Activated naive CD4-positive, alpha-beta T cell treated with anti-CD3 and anti-CD28 coated beads for 36 hours (primary cell): ENCODE measurements at places on chromosomes 16 and 17.

DNA sequence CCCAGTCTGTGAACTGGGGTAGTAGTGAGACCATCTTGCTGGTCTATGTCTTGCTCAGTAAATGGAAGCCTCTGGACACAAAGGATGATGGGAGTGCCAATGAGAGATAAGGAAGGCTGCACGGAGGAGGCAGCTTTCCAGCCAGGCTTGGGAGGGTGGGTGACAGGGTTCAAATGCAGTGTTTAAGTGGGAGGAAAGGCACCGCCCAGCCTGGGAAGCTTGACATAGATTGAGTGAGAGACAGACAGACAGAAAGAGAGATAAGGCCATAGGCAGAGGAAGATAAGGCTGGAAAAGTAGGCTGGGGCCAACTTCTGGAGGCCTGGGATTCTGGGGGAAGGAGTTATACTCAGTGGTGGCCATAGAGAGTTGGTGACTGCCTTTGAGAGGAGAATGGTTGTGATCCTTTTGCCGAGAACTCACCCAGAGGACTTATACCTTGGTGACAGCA lies 7.2 kb upstream of the COL1A1 start:
- H3K36me3 ChIP-seq: no peaks in the 10 kb centered on the region
- DNase-seq: no peak
- peaks cover 29% of the 10 kb centered on the region for H3K4me1 ChIP-seq
- no peak overlapping the region for H3K27ac ChIP-seq

DNA sequence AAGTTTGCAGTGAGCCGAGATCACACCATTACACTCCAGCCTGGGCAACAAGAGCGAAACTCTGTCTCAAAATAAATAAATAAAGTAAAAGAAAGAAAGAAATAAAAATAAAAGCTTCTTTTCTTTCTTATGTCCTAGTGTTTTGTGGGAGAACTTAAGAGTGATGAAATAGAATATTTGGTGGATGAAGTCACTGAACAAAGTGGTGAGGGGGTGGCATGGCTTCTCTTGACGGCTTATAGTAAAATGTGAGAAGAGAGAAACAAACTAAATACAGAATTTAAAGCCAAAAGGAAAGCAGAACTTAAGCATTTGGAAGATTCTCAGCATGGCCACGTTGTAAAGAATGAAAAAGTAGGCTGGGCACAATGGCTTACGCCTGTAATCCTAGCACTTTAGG lies 15.3 kb downstream of the SGF29 start:
- H3K4me1 ChIP-seq: peaks cover 13% of the 10 kb centered on the region
- no peak overlapping the region for H3K4me3 ChIP-seq
- H3K27ac ChIP-seq: no peak overlapping the region
- no peaks in the 10 kb centered on the region for H3K27me3 ChIP-seq
- DNase-seq: no peak
- peaks cover 19% of the 10 kb centered on the region for H3K36me3 ChIP-seq

GRCh38 chr17:33838281-33838680 lies 416.8 kb upstream of the CCL2 start:
- no peak for DNase-seq
- no peaks in the 10 kb centered on the region for H3K4me1 ChIP-seq
- H3K36me3 ChIP-seq: no peaks in the 10 kb centered on the region
- peaks cover 17% of the 10 kb centered on the region for H3K27me3 ChIP-seq
- H3K4me3 ChIP-seq: no peak overlapping the region

GRCh38 chr17:77366206-77366557 lies 225.4 kb downstream of the SEC14L1 start:
- H3K27me3 ChIP-seq: no peaks in the 10 kb centered on the region
- no peak overlapping the region for H3K27ac ChIP-seq
- no peak overlapping the region for H3K4me3 ChIP-seq
- no peak for DNase-seq
- H3K36me3 ChIP-seq: no peaks in the 10 kb centered on the region
- H3K4me1 ChIP-seq: peaks cover 58% of the 10 kb centered on the region

GRCh38 chr16:85245307-85246172 lies 133.3 kb upstream of the CIBAR2 start:
- no peaks in the 10 kb centered on the region for H3K36me3 ChIP-seq
- H3K4me1 ChIP-seq: peaks cover 6% of the 10 kb centered on the region
- H3K27ac ChIP-seq: no peak overlapping the region

- no peak overlapping the region for H3K27ac ChIP-seq
- no peaks in the 10 kb centered on the region for H3K36me3 ChIP-seq
- H3K4me1 ChIP-seq: no peaks in the 10 kb centered on the region
- no peak for DNase-seq
- H3K27me3 ChIP-seq: no peaks in the 10 kb centered on the region
Measured at GRCh38 chr16:7343243-7343642, 10.6 kb downstream of the RBFOX1 start.

GRCh38 chr17:59838052-59838916 lies 54.5 kb downstream of the TUBD1 start:
- peak overlapping the region; percentile 100 for H3K27ac ChIP-seq
- DNase-seq: peak; percentile 45
- peaks cover 57% of the 10 kb centered on the region for H3K4me1 ChIP-seq
- H3K36me3 ChIP-seq: peaks cover 65% of the 10 kb centered on the region
- H3K4me3 ChIP-seq: peak overlapping the region; percentile 100

DNA sequence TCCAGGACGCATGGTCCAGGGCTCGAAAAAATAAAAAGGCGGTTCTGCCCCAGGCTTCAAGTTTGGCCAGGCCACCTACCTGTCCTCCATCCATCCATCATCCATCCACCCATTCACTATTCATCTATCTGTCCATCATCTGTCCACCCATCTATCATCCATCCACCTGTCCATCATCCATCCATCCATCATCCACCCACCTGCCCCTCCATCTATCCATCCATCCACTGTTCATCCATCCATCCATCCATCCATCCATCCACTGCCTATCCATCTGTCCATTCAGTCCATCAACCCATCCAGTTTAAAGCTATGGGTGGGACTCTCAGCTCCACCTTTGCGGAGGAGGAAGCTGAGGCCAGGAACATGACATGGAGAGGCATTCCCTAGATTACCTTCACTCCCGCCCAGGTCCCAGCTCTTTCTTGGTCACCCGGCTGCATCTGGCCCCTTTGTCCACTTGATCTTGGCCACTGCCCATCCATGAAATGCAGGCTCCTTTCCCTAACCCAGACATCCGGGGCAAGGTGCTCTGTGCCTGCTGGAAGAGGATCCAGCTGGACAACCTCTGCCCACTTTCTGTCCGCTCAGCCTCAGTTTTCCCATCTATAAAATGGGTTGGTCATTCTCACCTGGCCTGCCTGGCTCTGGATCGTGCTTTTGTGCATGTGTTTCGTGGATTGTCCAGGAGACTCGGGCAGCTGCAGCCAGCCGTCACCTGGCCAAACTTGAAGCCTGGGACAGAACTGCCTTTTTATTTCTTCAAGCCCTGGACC lies 236.0 kb upstream of the CIBAR2 start:
- no peaks in the 10 kb centered on the region for H3K27me3 ChIP-seq
- H3K4me1 ChIP-seq: no peaks in the 10 kb centered on the region
- H3K27ac ChIP-seq: no peak overlapping the region
- no peaks in the 10 kb centered on the region for H3K36me3 ChIP-seq
- DNase-seq: no peak
- H3K4me3 ChIP-seq: no peak overlapping the region

GRCh38 chr17:82232322-82232820 lies 3.5 kb downstream of the SLC16A3 start:
- H3K36me3 ChIP-seq: no peaks in the 10 kb centered on the region
- peaks cover 3% of the 10 kb centered on the region for H3K27me3 ChIP-seq
- no peak overlapping the region for H3K4me3 ChIP-seq
- no peak for DNase-seq
- peaks cover 12% of the 10 kb centered on the region for H3K4me1 ChIP-seq
- no peak overlapping the region for H3K27ac ChIP-seq

DNA sequence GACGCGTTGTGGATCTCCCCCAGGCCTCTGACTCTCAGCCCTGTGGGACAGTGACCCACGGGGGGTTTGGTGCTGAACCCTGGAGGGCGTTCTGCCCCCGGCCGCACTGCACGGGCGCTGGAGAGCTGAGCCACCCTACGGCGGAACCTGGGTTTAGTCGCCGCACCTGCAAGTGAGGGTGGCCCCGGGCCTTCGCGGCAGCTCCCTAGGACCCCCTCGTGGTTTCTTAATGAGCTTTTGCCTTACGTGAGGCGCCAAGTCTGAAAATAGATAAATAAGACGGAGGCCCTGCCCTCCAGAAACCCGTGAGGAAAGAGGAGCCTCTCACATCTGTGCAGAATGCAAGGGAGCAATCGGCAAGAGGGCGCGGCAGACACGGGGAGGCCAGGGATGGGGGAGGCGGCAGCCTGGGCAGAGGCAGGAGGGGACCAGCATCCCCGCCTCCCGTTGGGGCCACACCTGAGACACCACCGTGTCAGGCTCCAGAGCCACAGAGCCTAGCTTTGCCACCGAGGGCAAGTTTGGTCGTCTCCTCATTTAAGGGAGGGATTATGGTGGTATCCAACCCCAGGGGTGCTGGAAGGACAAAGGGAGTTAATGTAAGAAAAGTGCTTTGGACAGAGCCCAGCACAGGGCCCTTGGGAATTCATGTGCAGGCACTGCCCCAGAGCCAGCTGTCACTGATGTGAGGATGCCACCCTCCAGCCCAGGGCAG lies 153.2 kb upstream of the CHMP6 start:
- H3K4me3 ChIP-seq: no peak overlapping the region
- DNase-seq: no peak
- no peaks in the 10 kb centered on the region for H3K27me3 ChIP-seq
- peaks cover 11% of the 10 kb centered on the region for H3K4me1 ChIP-seq

- H3K4me1 ChIP-seq: no peaks in the 10 kb centered on the region
- no peak overlapping the region for H3K27ac ChIP-seq
- no peak overlapping the region for H3K4me3 ChIP-seq
- H3K27me3 ChIP-seq: no peaks in the 10 kb centered on the region
- peaks cover 29% of the 10 kb centered on the region for H3K36me3 ChIP-seq
Measured at GRCh38 chr16:27489421-27489820, 60.3 kb downstream of the GTF3C1 start.

GRCh38 chr16:56894331-56894917 lies 29.4 kb downstream of the SLC12A3 start:
- no peaks in the 10 kb centered on the region for H3K36me3 ChIP-seq
- H3K4me1 ChIP-seq: peaks cover 10% of the 10 kb centered on the region
- no peak overlapping the region for H3K27ac ChIP-seq
- no peak overlapping the region for H3K4me3 ChIP-seq
- DNase-seq: no peak

- H3K27ac ChIP-seq: no peak overlapping the region
- no peaks in the 10 kb centered on the region for H3K27me3 ChIP-seq
- no peak overlapping the region for H3K4me3 ChIP-seq
- H3K36me3 ChIP-seq: peaks cover 11% of the 10 kb centered on the region
- no peak for DNase-seq
Measured at GRCh38 chr16:48597563-48598387, 12.2 kb downstream of the N4BP1 start.

GRCh38 chr16:22671301-22672076 lies 142.5 kb upstream of the HS3ST2 start:
- no peaks in the 10 kb centered on the region for H3K36me3 ChIP-seq
- no peaks in the 10 kb centered on the region for H3K4me1 ChIP-seq
- H3K27ac ChIP-seq: no peak overlapping the region
- H3K4me3 ChIP-seq: no peak overlapping the region

DNA sequence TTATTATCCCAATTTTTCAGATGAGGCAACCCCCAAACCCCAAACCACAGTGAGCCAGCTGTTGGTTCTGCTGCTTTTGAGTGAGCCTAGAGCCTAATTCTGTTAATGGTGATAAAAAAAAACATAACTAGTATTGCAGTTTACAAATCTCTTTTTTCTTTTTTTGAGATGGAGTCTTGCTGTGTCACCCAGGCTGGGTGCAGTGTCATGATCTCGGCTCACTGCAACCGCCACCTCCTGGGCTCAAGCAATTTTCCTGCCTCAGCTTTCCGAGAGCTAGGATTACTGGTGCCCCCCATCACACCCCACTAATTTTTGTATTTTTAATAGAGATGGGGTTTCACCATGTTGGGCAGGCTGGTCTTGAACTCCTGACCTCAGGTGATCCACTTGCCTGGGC lies 3.1 kb downstream of the WNT9B start:
- H3K27me3 ChIP-seq: peaks cover 47% of the 10 kb centered on the region
- H3K4me3 ChIP-seq: no peak overlapping the region
- no peak overlapping the region for H3K27ac ChIP-seq
- no peaks in the 10 kb centered on the region for H3K36me3 ChIP-seq

- no peak for DNase-seq
- H3K27me3 ChIP-seq: no peaks in the 10 kb centered on the region
- H3K27ac ChIP-seq: no peak overlapping the region
- no peaks in the 10 kb centered on the region for H3K4me1 ChIP-seq
- H3K36me3 ChIP-seq: peaks cover 1% of the 10 kb centered on the region
Measured at GRCh38 chr17:31254654-31255053, 42.4 kb downstream of the OMG start.

DNA sequence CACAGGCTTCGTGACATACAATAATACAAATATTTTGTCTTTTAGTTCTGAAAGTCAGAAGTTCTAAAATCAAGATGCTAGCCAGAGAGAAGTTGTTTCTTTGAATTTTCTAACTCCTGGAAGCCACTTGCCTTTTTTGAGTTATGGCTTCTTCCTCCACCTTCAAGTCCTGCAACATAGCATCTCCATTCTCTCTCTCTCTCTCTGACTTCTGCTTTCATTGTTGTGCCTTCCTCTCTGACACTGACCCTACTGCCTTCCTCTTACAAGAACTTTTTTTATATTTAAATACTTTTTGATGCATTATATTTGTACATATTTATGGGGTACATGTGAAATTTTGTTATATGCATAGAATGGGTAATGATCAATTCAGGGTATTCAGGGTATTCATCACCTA lies 205.9 kb downstream of the MAP2K6 start:
- H3K27ac ChIP-seq: no peak overlapping the region
- DNase-seq: no peak
- H3K36me3 ChIP-seq: no peaks in the 10 kb centered on the region
- H3K4me3 ChIP-seq: no peak overlapping the region
- peaks cover 9% of the 10 kb centered on the region for H3K27me3 ChIP-seq

DNA sequence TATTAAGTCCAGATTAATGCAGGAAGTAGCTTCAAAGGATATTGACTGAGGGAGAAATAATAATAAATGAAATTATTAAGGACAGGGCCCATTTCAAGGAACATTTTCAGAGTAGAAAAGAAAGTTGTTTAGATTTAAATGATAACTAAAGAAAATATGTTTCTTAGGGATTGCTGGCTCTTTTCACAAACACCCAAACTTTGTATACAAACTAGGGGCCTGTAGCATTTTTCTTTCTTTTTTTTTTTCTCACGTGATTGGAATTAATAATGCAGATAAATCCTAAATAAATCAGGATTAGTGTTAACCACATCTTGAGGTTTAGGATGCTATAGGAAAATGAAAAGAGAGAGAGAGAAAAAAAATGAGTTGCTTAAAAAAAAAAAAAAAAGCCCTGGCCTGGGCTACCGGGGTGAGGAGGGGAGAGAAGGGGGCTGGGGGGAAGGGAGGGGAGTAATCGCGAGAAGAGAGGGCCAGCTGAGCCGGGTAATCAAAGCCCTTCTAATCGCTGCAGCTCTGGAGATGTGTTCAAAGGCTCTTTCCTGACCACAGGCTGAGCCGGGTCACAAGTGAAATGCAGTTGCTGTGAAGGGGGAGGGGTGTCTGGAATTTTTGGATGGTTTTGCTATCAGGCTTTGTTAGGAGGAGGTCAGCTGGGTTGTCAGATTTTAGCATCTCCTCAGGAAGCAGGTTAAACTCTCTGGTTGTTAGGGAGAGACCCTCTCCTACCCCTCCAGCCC lies 104.6 kb upstream of the ZFHX3 start:
- H3K27me3 ChIP-seq: peaks cover 7% of the 10 kb centered on the region
- no peaks in the 10 kb centered on the region for H3K4me1 ChIP-seq

- no peak overlapping the region for H3K4me3 ChIP-seq
- no peak for DNase-seq
Measured at GRCh38 chr17:72997559-72997958, 94.9 kb downstream of the SLC39A11 start.

GRCh38 chr17:49333804-49334203 lies 28.2 kb downstream of the ZNF652 start:
- peaks cover 27% of the 10 kb centered on the region for H3K4me1 ChIP-seq
- DNase-seq: no peak
- no peaks in the 10 kb centered on the region for H3K36me3 ChIP-seq
- H3K4me3 ChIP-seq: no peak overlapping the region
